NAMALWA (cell line): ENCODE measurements at places on chromosomes 13 and 19.
A peak's percentile ranks its signal among the peaks of the same experiment; 100 is the strongest.

- no peak for DNase-seq
These were observed 1.4 kb downstream of the EFNB2 start for GRCh38 chr13:106533943-106534638.

GRCh38 chr13:86282442-86282841 lies 483.2 kb upstream of the SLITRK6 start:
- no peak for DNase-seq

DNA sequence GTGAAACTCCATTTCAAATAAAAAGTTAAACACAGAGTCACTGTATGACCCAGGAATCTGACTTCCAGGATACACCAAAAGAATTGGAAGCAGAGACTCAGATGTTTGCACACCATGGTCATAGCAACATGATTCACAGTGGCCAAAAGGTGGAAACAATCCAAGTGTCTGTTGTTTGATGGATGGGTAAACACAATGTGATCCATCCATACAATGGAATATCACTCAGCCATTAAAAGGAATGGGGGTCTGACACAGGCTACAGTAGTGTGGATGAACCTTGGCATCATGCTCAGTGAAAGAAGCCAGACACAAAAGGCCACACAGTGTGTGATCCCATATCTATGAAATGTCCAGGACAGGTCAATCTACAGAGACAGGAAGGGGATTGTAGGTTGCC lies 174.3 kb downstream of the PTPRS start:
- DNase-seq = no peak

GRCh38 chr13:74771964-74772363 lies 637.8 kb upstream of the KLF12 start:
- DNase-seq = no peak

DNA sequence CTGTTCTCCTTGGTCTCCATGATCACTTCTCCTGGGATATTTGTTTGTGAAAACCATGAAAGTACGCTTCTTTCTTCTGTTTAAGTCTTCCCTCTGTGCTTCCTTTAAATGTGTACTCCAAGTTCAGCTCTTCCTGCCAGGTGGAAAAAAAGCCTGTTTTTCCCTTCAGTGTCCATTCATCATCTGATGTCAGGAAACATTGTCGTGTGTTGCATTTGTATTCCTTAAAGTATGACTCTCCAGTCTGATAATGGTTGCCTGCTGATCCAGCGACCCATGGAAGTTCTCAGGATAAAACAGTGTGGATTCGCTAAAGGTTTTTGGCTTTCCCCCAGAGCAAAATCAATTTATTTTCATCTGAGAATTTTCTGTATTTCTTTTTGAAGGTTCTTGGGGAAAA lies 22.3 kb downstream of the SACS start:
- DNase-seq = no peak

- no peak for DNase-seq
These were observed 296.8 kb downstream of the EFNB2 start for GRCh38 chr13:106238690-106239089.

GRCh38 chr19:8655340-8655709 lies 24.9 kb downstream of the NFILZ start:
- no peak for DNase-seq

DNA sequence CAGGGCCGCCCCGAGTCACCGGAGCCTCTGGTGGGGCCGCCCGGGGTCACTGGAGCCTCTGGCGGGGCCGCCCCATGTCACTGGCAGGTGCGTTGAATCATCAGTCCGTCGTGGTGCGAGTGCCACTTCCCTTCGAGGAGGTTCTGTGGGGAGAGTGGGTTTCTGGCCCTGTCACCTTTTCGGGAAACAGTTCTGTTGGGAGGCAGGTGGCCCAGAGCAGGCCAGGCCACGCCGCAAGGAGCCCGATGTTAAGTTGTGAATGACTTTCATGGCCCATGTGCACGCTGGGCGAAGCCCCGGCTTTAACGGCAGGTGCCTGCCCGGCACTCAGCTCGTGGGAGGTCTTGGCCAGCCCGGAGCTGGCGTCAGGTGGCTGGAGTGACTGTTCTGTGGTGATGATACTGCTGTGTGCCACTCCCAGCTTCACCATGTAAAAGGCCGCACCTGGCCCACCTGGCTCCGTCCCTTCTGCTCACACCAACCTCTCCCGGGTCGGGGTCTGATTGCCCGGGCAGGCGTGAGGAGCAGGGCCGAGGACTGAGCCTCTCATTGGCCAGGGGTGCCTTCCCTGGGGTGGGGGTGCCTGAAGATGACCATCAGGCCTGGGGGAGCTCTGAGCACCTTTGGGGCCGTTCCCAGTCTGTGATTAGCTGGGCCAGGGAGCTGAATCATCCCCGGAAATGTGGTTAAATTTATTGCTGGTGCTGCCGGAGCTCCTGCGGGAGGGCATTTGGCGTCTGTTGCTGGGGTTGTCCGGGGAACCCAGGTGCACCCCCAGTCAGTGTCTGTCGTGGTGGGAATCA lies 29.2 kb downstream of the CSNK1G2 start:
- no peak for DNase-seq

DNA sequence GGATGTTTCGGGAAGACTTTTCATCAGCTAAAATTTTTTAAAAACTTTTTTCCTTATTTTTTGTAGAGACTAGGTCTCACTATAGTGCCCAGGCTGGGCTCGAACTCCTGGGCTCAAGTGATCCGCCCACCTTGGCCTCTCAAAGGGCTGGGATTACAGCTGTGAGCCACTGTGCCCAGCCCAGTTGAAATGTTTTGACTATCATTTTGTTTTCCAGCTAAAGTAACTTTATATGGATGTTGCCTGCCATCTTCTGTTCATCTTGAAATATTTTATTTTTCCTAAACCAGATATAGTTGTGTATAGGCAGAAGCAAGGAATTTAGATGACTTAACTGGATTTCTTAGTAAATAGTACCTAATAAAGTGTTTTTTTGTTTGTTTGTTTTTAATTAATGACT lies 7.0 kb downstream of the CAB39L start:
- DNase-seq = no peak

- DNase-seq = peak; percentile 89
These were observed 5.7 kb downstream of the REX1BD start for GRCh38 chr19:18594096-18594823.

DNA sequence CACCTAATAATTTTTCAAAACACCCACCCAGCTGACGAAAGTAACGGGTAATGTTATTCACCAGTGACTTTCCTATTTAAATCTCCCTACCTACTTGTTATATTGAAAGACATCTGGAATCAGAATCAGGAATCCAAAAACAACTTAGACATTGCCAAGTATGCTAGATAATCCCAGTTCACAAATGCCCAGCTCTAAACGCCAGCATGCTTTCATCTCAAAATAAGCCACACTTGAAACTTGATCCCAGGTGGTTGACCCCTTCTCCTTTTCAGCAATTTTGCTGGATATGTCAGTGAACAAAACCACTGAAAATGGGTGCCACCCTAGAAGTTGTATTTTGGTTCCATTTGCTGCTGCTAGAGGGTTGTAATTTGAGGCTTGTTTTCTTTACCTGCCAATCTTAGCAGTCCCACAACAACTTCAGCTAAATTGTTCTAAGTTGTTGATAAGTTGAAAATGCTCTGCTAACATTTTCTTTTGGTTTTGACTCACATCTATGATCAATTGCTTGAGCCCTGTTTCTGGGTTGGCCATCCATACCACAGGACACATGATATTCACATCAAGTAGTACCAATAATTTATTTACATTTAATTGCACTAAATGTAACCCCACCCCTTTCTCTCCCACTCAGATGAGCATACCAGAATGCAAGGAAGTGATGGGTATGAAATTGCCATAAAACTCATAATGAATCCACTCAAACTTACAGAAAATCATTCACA lies 66.4 kb downstream of the DCT start:
- no peak for DNase-seq

GRCh38 chr13:99399623-99399974 lies 92.4 kb upstream of the GPR183 start:
- DNase-seq = no peak

DNA sequence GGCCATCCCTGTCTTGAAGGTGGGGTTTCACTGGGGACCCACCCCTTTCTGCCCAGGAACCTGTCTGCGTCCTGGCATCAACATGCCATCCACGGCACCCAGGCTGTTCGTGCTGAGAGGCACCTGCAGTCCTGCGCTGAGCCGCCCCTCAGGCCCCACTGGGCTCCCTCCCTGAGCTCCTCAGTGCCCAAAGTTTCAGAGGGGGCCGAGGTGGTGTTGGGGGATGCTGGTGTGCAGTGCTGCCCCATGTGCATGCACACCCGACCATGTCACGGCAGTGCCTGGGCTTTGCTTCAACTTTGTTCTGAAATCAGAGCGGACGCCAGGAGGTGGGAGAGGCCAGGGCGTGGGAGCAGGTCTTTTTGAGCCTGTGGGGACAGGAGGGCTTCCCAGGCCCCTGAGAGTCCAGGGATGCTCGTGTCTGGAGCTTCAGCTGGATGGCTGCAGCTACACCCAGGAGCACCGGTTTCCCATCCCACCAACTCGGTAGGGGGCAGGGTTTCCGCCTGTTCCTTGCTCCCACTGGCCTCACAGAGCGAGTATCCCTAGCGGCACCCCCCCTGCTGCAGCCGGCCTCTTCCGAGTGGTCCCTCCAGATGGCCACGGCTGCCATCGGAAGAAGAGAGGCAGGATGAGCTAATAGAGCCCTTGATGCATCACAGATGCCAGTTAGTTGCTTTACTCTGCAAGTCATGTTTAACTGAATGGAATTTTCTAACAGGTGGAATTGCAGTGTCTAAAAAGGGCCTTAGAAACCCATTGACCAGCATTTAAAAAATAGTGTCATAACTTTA lies 44.0 kb downstream of the WDFY2 start:
- DNase-seq = no peak
